RWPE2 (cell line): ENCODE measurements at places on chromosomes 12 and 14.
A peak's percentile ranks its signal among the peaks of the same experiment; 100 is the strongest.

DNA sequence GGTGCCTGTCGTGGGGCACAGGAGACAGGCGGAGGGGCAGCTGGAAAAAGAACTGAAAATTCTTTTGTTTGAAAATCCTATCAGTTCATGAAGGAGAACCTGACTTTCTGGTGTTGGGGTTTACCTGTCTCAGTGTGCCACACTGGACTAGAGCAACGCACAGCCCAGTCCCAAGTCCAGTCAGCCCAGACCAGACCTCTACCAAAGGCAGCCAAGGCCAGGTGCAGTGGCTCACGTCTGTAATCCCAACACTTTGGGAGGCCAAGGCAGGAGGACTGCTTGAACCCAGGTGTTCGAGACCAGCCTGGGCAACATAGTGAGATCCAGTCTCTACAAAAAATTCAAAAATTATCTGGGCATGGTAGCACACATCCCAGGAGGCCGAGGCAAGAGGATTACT lies 4.6 kb downstream of the CCDC85C start:
- no peak for DNase-seq

DNA sequence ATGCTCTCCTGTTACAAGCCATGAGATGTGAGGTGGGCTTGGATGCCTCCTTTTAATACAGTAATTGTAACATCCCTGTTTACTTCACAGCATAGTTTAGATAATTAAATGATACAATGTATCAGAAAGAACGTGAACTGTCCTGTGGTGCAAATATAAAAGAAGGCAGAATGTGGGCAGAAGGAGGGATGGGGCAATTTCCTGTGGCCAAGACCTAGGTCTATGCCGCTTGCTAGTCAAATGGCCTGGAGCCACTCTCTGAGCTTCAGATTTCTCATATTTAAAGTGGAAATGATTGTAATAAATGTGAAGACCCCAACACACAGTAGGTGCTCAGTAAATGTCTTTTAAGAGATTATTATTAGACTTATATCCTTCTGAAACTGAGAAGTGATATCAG lies 24.0 kb upstream of the EVL start:
- DNase-seq, result no peak

DNA sequence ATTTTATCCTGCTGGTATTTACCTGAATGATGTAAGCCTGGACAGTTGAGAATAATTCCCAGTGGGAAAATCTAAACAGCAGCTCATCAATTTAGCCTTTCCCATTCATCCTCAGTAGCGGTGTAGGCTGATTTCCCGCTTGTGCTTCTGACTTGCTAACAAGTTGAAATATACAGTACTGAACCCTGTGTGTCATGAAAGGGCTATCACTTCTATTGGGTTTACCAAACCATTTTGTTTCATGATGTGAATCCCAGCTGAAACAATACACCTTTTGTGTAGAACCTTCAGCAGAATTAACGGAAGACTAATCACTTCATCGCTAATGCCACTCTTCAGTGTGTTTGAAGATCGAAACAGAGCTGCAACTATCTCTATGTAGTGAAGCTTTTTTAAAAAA lies 88.4 kb downstream of the POLR3B start:
- no peak for DNase-seq

DNA sequence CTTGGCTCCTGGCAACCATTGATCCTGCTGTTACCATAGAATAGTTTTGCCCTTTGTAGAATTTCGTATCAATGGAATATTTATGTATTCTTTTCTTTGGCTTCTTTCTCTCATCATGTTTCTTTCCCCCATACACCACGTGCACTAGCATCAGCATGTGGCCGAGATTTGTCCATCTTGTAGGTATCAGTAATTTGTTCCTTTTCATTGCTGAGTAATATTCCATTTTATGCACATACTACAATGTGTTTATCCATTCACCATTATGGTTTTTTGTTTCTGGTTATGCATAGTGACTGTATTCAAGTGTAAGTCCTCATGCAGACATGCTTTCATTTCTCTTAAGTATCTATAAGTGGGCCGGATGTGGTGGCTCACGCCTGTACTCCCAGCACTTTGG lies 4.5 kb upstream of the ISM2 start:
- no peak for DNase-seq

GRCh38 chr12:32031109-32031508 lies 71.9 kb downstream of the RESF1 start:
- no peak for DNase-seq

GRCh38 chr12:55850893-55851292 lies 8.2 kb upstream of the MMP19 start:
- no peak for DNase-seq

DNA sequence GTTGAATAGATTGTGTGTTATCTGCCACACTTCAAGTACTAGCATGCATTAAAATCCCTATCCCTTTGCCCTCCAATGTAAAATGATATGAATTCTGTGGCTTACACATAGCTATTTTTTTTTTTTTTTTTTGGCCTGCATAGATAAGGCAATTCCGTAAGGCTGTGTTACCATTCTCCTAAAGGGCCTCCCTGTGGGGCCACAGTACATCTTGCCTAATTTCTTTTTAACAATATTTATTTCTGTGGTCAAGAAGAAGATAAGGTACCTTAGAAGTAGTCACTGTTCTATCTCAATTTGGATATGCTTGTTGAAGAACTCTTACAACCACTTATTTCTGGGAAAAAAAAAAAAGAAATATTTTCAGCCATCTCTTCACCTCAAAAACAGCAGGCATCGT lies 19.8 kb downstream of the FLRT2 start:
- DNase-seq, result no peak

GRCh38 chr14:101604935-101605780 lies 43.9 kb downstream of the DIO3 start:
- DNase-seq, result peak; percentile 51

- no peak for DNase-seq
Measured at GRCh38 chr12:122265886-122266229, 436 bp downstream of the VPS33A start.

DNA sequence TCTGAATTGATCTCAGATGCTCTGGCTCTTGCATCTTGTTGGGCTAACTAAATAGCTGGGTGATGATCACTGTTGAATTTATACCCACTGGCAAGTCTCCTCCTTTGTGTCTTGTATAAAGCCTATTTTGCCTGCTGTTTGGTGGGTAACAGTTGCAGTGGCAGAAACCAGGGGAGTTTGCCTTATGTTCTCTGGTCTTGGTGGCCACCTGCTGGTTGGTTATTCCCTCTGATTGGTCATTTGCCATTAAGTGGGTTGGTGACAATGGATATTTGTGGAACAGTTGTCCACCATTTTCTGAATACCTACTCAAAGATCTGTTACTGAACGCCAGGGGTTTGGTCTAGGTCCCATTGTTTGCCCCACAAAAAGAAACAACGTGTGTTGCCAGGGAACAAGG lies 52.1 kb downstream of the AVPR1A start:
- no peak for DNase-seq

DNA sequence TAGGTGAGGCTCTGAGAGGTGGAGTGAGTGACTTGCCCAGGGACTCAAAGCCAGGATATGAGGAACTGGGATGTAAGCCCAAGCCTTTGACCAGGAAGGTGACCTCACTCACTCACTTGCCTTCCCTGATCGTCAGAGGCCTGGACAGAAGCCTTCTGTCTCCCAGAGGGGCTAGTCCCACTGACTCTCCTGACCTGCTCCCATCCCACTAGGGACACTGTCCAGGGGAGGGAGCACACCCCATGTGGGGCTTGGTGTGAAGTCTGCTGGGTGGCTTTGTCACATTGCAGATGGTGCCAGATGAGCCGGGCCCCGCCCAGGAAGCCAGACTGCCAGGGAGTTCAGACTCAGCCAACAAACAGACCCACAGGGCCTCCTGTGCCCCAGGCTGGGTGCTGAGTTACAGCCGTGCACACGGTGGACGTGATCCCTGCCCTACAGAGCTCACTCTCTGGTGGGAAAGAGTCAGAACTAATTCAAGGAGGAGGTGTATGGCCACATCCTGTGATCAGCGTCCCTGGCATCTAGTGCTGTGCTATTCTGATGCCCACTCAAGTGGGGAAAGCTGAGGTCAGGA lies 28.3 kb downstream of the MMAB start:
- DNase-seq, result no peak

- no peak for DNase-seq
Measured at GRCh38 chr14:24237463-24237955, 4.8 kb downstream of the GMPR2 start.

DNA sequence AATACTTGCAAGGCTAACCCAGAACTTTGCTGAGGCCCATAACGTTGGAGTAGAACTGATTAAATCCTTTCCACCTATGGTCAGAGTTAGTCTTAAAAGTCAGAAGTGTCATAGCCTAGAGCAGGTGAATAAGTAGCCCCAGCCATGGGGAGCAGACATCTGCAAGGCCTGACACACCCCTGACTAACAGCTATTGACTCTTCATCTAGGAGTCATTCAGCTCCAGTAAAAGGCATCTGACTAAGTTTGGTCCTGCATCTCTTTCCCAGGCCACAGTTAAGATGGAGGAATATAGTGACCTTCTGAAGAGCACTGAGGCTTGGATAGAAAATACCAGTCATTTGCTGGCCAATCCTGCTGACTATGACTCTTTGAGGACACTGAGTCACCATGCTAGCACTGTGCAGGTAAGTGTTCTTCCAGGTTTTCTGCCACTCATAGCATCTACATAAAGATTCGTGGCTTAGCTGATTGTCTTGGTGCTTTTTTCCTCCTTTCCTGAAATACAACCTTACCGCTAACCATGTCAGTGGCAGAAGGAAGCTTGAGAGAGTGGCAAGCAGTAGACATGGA lies 212.9 kb downstream of the ESR2 start:
- DNase-seq, result no peak

GRCh38 chr14:51328064-51328771 lies 88.2 kb downstream of the TMX1 start:
- DNase-seq, result no peak

GRCh38 chr14:51844081-51844881 lies 16.1 kb upstream of the GNG2 start:
- DNase-seq, result no peak

GRCh38 chr12:109940339-109940923 lies 40.4 kb downstream of the TCHP start:
- DNase-seq, result no peak

GRCh38 chr12:91604897-91605296 lies 422.3 kb upstream of the DCN start:
- DNase-seq, result no peak

GRCh38 chr12:57033431-57033830 lies 16.5 kb downstream of the MYO1A start:
- DNase-seq, result no peak
